ENCODE measurements at places on chromosomes 11 and 22.
A peak's percentile ranks its signal among the peaks of the same experiment; 100 is the strongest.

DNA sequence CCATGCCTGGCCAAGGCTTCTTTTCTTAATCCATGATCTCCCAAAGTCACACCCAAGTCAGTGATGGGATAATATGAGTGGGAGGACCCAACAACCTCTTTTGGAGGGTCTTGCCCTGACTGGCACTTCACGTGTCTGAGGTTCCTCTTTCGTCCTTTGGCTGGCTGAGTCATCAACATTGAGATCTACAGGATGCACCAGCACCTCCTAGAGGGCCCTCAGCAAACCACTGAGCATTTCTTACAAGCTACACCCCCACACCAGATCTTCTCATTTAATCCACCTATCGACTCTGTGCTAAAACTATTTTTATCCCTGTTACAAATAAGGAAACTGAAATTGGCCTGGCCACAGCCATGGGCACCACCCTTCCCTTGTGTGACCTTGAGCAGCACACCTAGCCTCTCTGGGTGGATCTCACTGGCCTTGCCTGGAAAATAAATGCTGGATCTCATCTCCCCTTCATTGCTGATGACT is 63.4 kb downstream of the FLI1 start:
- H3K36me3 ChIP-seq = peaks cover 69% of the 10 kb centered on the region
- peak overlapping the region; percentile 66 for H3K4me3 ChIP-seq
- DNase-seq = peak; percentile 41
- no peaks in the 10 kb centered on the region for H3K27me3 ChIP-seq

DNA sequence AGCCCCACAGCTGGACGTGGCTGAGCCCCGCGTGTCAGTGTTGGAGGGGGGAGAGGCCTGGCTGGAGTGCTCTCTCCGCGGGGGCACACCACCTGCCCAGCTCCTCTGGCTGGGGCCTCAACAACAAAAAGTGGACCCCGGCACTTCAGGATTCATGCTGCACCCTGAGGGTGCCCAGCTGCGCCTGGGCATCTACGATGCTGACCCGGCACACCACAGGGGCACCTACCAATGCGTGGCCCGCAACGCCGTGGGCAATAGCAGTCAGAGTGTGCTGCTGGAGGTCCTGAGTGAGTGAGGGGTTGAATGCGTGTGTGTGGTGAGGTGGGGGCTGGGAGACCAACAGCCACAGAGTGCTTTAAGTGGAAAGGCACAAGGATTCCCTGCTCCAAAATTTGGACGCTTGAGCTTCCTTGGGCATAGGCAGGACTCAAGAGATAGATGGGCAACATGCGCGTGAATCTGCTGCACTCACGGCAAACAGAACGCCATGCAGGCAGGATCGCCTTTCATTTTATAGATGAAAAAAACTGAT is 7.6 kb downstream of the VSIG10L2 start:
- H3K27me3 ChIP-seq = peaks cover 4% of the 10 kb centered on the region
- no peaks in the 10 kb centered on the region for H3K4me1 ChIP-seq

- no peaks in the 10 kb centered on the region for H3K27me3 ChIP-seq
- H3K4me1 ChIP-seq = peaks cover 19% of the 10 kb centered on the region
- no peak for DNase-seq
- H3K4me3 ChIP-seq = peak overlapping the region; percentile 85
Observed at GRCh38 chr11:74493791-74494630, 487 bp upstream of the LIPT2 start.

DNA sequence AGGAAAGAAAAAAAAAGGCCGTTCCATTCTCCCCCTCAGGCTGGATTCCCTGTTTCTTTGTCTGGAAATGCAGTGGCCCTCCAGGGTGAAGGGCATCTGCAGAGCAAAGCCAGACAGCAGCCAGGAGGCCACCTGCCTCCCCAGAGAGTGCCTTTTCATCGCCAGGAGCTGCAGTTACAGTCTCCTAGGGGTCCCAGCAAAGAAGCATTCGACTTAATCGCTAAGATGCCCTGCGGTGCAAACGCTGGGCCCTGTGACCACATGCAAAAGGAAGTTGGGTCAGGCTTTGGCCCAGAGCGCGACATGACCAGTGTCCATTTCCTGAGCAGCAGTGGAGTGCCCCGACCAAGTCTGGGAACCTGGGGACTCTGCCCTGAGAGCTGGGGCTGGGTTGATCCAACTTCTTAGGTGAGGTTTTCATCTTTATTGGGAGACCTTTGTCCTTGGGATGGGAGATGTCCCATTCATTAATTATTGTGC is 304.6 kb downstream of the OPCML start:
- no peak overlapping the region for H3K27ac ChIP-seq
- H3K4me1 ChIP-seq = no peaks in the 10 kb centered on the region
- DNase-seq = no peak
- peaks cover 6% of the 10 kb centered on the region for H3K27me3 ChIP-seq

DNA sequence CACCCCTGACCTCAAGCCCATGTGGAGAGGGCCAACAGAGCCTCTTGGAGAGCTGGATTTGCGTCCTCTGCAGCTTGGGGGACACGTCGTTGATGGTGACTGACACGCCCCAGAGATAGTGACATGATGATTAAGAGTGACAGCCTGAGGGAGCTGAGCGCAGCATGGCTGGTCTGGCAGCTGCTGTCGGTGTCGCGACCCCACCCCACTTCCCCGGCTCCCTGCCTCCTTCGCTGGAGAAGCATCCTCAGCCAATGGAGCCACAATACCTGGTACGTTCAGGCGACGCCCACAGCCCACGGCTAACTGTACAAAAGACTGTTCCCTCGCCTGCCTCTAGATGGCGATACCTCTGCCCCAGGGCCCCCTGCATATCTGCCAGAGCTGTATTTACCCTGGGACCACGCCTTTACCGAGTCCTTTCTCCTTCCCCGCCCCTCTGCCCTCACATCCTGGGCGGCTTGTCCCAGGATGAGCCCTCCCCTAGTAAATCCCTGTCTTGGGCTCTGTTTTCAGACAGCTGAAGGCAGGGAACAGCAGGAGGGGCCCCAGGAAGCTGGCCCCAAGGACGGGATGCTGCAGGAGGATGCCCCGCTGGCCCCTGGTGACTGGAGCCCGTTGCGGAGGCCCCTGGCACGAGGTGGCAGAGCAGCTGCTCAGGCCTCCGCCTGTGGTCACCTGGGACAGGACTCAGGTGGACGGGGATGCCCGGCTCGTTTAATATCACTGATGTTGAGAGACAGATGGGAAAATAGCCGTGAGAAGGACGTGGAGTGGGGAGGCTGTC is 90.6 kb downstream of the RPS6KA4 start:
- no peaks in the 10 kb centered on the region for H3K36me3 ChIP-seq
- peaks cover 2% of the 10 kb centered on the region for H3K27me3 ChIP-seq
- peak; percentile 60 for DNase-seq
- H3K4me1 ChIP-seq = peaks cover 35% of the 10 kb centered on the region

- DNase-seq = no peak
- peaks cover 19% of the 10 kb centered on the region for H3K27me3 ChIP-seq
- no peak overlapping the region for H3K4me3 ChIP-seq
- H3K4me1 ChIP-seq = peaks cover 10% of the 10 kb centered on the region
Observed at GRCh38 chr11:33997584-33998251, 53.8 kb upstream of the CAPRIN1 start.

- H3K4me3 ChIP-seq = peak overlapping the region; percentile 67
- H3K27me3 ChIP-seq = no peaks in the 10 kb centered on the region
- DNase-seq = no peak
- no peaks in the 10 kb centered on the region for H3K36me3 ChIP-seq
- peak overlapping the region; percentile 93 for H3K27ac ChIP-seq
Observed at GRCh38 chr11:35083181-35083430, 55.9 kb upstream of the CD44 start.

DNA sequence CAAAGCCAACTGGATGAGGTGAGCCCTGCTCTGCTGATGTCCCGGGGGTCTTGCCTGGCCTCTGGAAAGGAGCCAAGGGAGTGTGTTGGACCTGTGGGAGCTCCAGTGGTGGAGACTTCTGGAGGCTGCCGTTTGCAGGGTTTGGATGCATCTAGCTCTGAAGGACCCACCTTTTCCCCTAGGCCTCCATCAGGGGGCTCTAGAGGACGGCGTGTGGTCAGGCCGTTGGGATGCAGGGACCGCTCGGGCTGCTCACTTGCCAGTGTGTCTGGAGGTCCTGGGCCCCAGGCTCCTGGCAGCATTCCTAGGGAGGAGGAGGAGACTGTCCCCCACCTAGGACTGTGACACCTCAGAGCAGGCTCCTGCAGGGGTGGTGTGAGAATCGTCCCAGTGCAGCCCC is 58.3 kb downstream of the PRDM11 start:
- DNase-seq = no peak
- H3K4me1 ChIP-seq = peaks cover 6% of the 10 kb centered on the region
- no peak overlapping the region for H3K27ac ChIP-seq
- peaks cover 45% of the 10 kb centered on the region for H3K36me3 ChIP-seq

- peaks cover 84% of the 10 kb centered on the region for H3K4me1 ChIP-seq
- peak overlapping the region; percentile 83 for H3K27ac ChIP-seq
- H3K27me3 ChIP-seq = no peaks in the 10 kb centered on the region
- peak; percentile 26 for DNase-seq
- peak overlapping the region; percentile 41 for H3K4me3 ChIP-seq
- no peaks in the 10 kb centered on the region for H3K36me3 ChIP-seq
Observed at GRCh38 chr11:35114906-35115687, 23.9 kb upstream of the CD44 start.

GRCh38 chr11:26712497-26712896 is 9.4 kb downstream of the SLC5A12 start:
- no peaks in the 10 kb centered on the region for H3K36me3 ChIP-seq
- DNase-seq = no peak

DNA sequence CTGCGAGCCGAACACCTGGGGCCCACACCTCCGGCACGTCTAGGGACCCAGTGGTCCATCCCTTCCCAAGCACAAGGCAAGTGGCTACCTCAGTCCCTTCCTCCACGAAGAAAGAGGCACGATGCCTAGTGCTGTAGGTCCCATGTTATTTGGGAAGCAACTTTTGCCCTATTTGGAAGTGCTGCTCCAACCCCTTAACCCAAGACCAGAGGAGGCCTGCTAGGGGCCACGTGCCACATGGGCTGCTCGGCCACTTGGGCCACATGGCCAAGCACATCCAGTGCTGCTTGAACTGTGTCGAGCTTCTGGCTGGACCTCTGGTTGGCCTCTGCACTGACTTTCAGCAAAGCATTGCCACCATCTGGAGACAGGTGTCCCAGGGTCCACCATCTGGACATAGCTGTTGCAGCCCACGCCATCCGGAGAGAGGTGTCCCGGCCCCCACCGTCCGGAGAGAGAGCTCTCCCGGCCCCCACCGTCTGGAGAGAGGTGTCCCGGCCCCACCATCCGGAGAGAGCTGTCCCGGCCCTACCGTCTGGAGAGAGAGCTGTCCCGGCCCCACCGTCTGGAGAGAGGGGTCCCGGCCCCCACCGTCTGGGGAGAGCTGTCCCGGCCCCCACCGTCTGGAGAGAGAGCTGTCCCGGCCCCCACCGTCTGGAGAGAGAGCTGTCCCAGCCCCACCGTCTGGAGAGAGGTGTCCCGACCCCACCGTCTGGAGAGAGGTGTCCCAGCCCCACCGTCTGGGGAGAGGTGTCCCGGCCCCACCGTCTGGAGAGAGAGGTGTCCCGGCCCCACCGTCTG is 6.5 kb upstream of the B4GALNT4 start:
- H3K27ac ChIP-seq = no peak overlapping the region
- peaks cover 16% of the 10 kb centered on the region for H3K27me3 ChIP-seq
- no peak for DNase-seq
- H3K4me1 ChIP-seq = peaks cover under 1% of the 10 kb centered on the region
